CD4-positive, CD25-positive, alpha-beta regulatory T cell (primary cell): ENCODE measurements at places on chromosomes 11 and 22.

DNA sequence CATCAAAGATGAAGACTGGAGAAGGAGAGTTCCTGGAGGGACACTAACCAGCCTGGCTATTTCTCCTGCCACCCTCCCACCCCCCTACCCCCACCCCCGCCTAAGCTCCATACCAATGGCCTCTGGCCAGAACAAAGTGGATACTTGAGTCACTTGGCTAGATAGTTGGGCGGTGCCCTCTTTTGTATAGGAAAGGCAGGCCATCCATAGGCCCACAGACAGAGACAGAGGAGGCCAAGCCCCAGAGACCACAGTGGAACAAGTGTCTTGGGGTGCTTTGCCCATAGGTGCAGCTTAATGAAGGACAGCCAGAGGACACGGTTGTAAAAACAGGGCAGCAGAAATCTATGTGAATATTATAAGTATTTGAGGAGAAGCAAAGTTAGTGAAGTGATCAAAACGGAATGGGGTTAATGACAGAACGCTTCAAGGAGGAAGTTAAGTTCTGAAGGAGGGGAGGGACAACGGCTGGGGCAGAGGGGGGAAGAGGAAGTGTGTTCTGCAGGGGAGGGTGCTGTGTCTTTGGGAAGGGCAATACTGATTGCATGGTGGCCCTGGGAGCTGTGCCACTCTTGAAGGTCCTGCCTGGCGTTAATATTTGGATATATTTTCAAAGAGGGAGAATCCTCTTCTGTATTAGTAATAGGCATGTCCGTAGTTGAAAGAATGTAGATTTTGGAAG is 32.7 kb downstream of the FLI1 start:
- peak; percentile 80 for DNase-seq

- no peak for DNase-seq
These were observed 30.9 kb downstream of the OR52A5 start for GRCh38 chr11:5107285-5107684.

- DNase-seq = no peak
These were observed 79.0 kb downstream of the EFCAB6 start for GRCh38 chr22:43733138-43733537.

GRCh38 chr11:83836065-83836464 is 549.9 kb upstream of the CCDC90B start:
- DNase-seq = no peak

GRCh38 chr11:94424662-94425061 is 23.4 kb upstream of the GPR83 start:
- no peak for DNase-seq

DNA sequence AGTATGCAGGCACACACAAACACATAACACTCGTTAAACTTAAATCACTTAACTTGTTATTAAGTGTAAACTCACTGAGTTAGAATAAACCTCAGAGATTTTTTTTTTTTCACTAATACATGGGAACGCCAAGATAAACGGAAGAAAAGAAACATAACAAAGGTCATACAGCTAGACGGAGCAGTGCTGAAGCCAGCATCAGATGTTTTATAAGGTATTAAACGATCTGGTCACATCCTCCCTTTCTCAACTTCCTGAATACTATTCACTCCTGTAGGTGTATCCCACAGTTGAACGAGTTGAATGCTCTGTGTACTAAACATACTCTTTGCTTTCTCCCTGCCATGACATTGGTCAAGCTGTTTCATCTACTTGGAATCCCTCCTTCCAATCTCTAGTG is 212.0 kb downstream of the SWAP70 start:
- no peak for DNase-seq

- peak; percentile 52 for DNase-seq
These were observed 94.2 kb downstream of the FCHSD2 start for GRCh38 chr11:73047773-73048371.

- no peak for DNase-seq
These were observed 53.5 kb upstream of the LMO1 start for GRCh38 chr11:8317159-8317558.

GRCh38 chr11:80846979-80847378 is 1406.1 kb upstream of the TENM4 start:
- DNase-seq = no peak

GRCh38 chr11:123083623-123084029 is 21.7 kb upstream of the HSPA8 start:
- DNase-seq = peak; percentile 40

DNA sequence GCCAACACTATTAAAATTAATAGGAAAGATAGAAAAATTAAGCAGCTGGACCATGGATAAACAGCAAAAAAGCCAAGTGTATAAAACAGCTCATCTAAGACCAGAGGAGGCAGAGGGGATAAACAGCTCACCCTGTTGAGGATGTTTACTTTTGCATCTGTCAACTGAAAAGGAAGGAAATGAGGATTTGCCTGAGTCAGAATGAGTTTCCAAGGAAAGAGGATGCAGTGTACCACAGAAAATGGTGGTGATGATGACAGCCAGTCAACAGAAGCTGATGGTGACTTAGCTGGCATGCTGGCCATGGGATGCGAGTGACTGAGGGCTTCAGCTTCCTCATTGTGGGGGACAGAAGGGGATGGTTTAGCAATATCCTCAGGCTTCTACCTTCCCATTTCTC is 183.5 kb downstream of the KIRREL3 start:
- DNase-seq = no peak

- no peak for DNase-seq
These were observed 5.0 kb downstream of the SLC5A1 start for GRCh38 chr22:32048069-32048468.

DNA sequence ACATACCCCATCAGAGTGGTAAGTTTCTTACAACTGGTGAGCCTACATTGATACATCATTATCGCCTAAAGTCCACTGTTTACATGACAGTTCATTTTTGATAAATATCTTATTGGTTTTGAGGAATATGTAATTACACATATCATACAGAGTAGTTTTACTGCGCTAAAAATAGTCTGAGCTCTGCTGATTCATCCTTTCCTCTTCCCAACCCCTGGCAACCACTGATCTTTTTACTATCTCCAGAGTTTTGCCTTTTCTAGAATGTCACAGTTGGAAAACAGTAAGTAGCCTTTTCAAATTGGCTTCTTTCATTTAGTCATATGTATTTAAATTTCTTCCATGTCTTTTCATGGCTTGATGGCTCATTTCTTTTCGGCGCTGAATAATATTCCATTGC is 112.8 kb downstream of the LARGE1 start:
- no peak for DNase-seq

DNA sequence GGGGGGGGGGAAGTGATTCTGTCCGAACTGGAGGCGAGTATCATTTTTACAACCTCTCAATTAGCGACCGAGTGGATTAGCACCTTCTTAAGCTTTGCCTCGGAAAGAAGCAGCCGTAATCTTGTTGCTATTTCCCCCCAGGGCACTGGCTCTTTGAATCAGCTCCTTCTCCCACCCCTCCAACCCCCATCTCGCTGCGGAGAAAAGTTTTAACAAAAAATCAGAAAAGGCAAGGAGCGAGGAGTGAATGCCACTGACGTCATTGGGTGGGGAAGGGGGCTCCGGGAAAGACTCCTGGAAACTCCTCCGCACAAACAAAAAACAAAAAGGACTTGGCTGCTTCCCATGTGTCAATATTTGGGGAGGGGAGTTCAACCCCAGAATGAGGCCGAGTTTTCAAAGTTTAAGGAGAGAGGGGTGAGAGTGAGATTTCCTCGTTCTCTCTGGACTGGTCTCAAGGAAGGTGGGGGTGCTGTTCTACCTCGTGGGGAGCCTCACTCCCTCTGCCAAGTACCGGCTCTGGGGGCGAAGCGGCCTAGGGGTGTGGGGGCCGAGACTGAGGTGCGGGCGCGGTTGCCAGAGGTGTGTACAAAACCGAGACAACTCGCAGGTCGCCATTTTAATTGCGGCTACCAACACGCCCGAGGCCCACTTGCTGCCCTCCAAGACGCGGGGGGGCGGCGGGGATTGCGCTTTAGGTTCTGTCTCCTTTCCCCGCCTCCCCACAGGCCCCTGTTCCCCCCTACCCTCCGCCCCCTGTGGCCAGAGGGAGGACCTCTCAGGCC is 2.5 kb upstream of the PAX6 start:
- DNase-seq = no peak

DNA sequence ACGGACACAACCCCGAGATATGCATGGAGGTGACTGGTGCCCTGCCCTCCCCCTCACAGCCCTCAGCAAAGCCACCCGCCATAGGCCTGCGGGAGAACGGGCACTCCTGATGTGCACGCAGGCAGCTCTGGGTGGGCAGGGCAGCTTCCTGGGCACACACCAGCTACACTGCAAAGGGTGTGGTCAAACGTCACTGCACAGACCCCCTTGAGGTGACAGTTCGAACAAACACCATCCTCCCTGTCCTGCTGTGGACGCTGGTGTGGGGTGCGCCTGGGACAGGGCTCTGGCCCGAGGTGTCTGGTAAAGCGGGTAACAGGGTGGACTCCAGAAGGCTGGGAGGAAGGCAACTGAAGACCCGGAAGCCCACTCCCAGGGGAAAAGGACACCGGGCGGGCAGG is 21.9 kb upstream of the MOB2 start:
- no peak for DNase-seq

DNA sequence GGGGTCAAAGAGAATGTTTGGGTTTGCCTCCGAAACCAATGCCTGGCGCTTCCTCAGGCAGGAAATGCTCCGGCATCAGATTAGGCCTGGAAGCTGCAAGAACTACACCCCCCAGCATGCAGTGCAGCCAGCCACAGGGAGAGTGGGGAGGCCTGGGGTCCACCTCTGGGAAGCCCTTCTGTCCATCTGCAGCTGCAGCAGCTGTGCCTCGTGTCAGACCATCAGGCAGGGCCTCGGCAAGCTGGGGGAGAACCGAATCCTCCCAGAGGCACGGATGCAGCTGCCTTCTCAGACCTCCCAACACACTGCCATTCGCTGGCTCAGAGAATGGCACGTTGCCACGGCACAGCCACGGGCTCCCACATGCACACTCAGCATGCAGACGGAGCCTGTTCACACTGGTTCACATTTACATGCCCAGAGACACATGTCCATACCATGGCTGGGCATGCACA is 57.4 kb downstream of the NECTIN1 start:
- DNase-seq = no peak

- no peak for DNase-seq
These were observed 63.5 kb downstream of the PAX6 start for GRCh38 chr11:31747581-31747980.

DNA sequence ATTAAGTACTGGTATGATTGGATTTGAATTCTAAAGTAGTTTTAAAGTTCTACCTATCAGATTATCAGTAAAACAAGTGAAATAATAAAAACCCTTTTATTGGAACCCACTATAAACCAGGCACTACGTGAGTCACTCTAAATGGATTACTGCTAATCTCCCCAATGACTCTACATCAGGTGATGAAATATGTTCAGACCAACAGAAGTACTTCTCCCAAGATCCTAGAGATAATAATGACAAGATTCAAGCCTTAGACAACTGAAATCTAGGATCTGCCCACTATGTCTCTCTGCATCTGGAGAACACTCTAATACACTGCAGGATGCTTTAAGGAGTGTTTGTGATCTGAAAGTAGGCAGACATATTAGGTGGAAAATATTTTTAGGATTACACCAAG is 652.1 kb upstream of the CHORDC1 start:
- no peak for DNase-seq

DNA sequence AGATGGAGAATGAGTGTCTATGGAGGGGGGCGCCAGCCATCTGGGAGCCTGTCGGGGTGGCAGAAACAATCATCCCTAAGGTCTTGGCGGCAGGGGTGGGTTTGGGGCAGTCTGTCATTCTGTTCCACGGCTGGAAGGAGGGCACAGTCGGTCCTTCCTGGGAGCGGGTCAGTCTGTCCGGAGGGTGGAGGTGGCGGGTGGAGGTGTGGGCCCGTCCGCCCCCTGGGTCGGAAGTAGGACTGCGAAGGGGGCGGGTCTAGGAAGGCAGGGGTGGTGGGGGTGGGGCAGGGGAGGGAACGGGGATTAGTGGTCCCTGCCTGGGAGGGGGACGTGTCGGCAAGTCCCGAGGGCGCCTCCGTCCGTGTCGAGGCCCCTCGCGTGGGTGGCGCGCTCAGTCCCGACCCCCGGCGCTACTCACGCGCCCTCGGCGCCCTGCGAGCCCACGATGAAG is 461 bp downstream of the TBC1D10A start:
- DNase-seq = no peak

- no peak for DNase-seq
These were observed 192.1 kb downstream of the MN1 start for GRCh38 chr22:27609451-27609888.

- DNase-seq = no peak
These were observed 5.3 kb downstream of the ATP5MG start for GRCh38 chr11:118406599-118407166.

DNA sequence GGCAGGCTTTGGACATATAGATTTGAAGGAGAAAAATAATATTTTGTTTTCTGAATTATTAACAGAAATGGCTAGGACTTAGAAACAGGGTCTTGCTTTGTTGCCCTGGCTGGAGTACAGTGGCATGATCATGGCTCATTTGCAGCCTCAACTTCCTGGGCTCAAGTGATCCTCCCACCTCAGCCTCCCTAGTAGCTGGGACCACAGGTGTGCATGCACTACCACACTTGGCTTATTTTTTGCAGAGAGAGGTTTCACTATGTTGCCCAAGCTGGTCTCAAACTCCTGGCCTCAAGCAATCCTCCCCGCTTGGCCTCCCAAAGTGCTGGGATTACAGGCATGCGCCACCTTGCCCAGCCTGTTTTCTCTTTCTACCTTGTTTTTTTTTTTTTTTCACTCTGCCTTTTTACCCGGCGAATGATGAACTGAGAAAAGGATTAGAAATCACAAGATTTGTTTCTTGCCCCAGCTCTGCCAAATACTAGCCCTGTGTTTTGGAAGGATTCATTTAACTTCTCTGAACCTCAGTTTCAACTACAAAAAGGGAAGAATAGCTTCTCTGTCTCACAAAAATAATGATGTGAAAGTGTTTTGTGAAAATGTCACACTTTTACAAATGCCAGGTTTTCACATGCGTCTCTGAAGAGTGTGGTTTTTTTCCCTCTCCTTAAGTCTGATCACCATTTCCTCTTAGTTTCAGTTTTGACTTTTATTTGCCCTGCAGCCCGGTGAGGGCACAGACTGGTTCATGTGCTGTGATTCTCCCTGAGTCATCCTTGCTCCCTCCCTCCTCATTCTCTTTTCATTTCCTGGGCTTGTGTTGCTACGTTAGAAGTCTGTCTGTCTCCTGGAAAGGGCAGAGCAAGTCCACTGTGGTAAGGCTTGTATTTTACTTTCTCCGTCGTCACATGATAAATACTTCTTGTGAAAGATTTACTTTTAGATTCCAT is 67.7 kb downstream of the BCL2L13 start:
- peak; percentile 77 for DNase-seq

- no peak for DNase-seq
These were observed 2.0 kb upstream of the NRXN2 start for GRCh38 chr11:64724863-64725532.

GRCh38 chr22:50253046-50253915 is 2.2 kb upstream of the HDAC10 start:
- DNase-seq = no peak

GRCh38 chr22:39815932-39816331 is 77.6 kb downstream of the ENTHD1 start:
- no peak for DNase-seq

- DNase-seq = no peak
These were observed 261.4 kb upstream of the ISX start for GRCh38 chr22:34804604-34805003.
